Cortex of kidney (tissue), 1 donor: ENCODE measurements at places on chromosomes 7 and 10.

DNA sequence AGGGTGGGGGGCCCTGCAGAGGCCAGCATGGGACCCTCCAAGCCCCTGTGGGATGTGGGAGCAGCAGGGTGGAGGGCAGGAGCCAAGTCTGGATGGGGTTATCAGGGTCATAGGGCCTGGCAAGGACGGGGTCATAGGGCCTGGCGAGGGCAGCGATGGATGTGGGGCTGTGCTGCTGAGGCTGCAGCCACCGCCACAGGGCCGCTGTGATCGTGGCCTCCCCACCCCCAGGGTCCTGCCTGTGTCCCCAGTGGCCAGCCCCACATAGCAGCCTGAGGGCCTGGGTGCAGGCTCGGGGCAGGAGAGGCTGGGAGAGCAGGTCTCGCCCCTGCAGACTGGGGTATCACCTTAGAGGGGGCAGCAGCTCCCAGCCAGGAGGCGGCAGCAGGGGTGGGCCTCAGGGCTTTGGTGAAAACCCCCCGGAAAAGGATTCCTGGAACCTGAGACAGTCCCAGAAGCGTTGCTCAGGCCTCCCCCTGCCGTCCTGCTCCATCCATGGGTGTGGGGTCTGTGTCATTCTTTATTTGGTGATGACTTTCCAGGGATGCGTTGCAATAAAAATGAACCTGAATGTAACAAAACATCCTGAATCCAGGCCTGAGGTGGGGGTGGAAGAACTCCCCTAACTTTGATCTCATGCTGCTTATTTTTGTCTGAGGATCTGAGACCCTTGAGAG, 107.3 kb upstream of the SHH start:
- no peak for DNase-seq

GRCh38 chr7:74017125-74017524, 10.8 kb upstream of the ELN start:
- DNase-seq: no peak

DNA sequence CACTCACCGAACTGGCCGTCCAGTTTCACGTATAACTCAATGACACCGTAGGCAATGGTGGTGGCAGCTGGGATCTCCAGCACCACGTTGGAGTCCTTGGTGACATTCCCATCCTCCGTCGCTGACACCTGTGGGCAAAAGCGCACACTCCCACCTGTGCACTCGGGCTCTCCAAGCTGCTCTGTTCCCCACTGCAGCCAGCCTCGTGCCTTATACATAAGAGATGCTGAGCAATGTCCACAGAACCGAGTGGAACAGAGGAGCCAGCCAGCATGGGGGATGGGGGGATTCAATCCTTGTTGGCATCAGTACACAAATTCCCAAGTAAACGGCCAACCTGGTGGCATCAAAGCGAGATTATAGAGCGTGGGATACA, 40.0 kb downstream of the GSDME start:
- DNase-seq: no peak

GRCh38 chr7:22120391-22121053, 174.8 kb upstream of the CDCA7L start:
- DNase-seq: no peak

DNA sequence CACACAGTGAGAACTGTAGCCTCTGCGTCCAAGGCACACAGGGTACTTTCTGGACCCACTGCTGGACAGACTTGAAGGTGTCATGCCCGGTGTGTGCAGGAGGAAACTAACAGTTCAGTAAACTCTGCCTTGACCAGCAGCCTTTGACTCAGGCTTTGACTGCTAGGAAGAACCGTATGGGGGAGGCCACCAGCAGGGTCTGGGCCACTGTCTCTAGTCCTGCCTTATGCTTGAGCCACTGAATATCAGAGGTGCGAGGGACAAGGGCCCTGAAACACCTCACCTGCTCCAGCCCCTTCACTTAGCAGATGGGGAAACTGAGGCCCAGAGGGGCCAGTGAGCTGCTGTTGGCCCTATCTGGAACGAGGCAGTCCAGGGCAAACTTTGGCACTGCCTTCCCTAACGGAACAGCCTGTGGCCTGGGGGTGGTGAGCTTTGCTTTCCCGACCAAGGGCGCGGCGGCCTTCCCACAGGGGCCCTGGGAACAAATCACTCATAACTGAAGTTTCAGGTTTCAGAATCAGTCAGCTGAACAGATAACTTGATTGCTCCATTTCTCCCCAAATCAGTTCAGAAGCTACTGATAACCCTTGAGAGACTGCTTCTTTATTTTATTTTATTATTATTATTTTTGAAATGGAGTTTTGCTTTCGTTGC, 130.0 kb downstream of the FAM53B start:
- no peak for DNase-seq

DNA sequence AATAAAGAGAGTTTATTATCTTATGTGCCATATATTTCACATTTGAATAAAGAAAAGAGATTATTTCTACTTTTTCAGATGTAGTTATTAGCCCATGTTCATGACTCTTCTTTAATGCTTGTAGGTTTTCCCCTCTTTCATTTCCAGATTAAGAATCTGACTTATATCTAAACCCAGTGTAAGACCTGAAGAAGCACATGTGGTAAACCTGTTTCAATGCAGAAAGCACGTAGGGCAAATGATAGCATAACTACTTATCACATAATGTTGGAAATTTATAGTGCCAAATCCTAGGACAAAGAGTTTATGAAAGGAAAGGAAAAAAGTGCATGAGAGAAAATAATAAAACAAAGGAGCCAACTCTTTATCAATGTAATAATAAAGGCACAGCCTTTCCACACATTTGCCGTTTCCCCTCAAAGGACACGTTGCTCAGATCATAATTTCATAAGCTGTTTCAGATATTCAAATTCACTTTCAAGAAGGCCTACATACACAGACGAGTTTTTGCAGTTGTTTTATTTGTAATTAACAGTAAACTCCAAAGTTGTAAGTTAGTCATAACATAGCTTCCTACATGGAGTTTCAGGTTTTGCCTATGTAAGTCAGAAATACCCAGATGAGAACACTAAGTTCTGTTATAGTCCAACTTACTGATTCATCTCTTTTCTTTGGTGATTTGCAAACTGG, 88.8 kb upstream of the MDFIC start:
- DNase-seq: no peak

- no peak for DNase-seq
These were observed 15.1 kb upstream of the ATE1 start for GRCh38 chr10:121942749-121943416.

DNA sequence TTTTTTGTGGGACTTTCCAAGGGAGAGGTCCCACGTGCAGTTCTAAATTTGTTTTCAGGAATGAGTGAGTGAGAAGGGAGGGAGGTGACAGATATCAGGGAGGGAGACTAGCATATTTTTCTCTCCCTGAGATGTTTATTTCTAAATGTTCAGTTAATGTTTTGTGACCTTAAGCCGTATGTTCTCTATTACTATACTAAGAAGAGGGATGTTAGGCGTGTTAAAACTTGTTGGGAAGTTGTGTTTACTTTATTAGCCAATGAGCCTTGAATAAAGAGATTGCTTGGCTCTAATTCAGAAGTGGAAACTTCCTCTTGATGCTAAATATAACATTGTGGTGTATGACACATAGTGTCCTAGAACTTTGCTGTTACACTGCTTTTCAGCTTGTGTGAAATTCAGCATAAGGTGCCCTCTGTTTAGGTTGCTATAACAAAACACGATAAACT, 37.3 kb downstream of the DNAH11 start:
- no peak for DNase-seq
